ENCODE measurements at places on chromosomes 5 and 9.

DNA sequence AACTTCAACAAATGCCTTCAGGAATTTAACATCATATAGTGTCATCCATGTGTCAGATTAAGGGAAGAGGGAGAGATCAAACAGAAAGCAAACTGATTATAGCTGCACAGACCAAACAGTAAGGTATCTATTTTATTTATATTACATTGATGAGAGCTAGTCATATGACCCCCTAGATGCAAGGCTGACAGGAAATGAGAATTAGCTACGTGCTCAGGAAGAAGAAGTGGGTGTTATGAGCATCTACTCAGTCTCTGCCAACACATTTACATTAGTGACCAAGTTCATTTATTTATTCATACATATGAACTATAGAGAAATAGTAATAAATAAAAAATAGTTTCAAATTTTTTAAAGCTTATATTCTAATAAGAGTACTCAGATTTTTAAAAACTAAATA is 787.3 kb downstream of the KCTD16 start:
- DNase-seq = no peak

DNA sequence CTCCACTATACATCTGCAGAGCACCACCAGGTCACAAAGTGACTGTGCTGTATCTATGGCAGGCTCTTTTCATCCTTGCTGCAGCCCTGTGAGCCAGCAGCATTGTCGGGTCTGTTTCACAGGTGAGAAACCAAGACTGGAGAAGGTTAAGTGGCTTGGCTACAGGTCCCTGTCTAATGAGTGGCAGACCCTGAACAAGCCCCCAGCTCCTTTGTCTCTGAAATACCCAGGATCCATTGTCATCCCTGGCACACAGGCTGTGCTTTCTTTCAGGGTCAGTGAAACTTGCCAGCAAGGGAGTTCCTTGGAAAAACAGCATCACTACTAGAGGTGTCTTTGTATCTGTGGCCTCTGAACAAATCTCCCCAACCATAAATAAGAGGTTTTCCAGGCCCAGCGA is 27.6 kb upstream of the CXCL14 start:
- no peak for DNase-seq

GRCh38 chr5:77776554-77777206 is 541 bp upstream of the TBCA start:
- DNase-seq = no peak

GRCh38 chr9:73327149-73327548 is 175.5 kb downstream of the ANXA1 start:
- no peak for DNase-seq

DNA sequence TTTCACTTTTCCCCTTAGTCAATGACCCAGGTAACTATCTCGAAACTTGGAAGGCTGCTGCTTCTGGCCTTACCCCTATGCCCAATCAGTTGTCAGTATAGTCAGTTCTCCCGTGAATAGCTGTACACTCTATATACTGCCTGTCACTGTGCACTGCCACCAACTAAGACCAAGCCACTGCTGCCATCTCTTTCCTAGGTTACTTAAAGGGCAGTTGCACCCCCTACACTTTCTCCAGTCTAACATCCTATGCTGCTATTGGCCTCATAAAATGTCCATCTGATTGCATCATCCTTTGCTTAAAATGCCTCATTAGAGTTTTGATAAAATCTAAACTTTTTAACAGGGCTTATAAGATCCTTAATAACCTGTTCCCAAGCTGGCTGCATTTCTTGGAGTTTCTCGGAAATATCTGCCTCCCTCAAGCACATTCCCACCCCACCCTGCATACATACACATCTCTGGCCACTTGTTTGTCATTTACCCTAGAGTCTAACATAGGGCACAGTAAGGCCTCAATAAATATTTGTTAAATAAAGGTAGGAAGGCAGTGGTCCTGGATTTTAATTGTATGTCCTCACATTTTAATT is 32.8 kb upstream of the TNFAIP8 start:
- no peak for DNase-seq

- DNase-seq = no peak
Observed at GRCh38 chr9:81361296-81361695, 328.1 kb downstream of the TLE1 start.

- DNase-seq = no peak
Observed at GRCh38 chr9:8680157-8680556, 880.6 kb upstream of the DMAC1 start.

DNA sequence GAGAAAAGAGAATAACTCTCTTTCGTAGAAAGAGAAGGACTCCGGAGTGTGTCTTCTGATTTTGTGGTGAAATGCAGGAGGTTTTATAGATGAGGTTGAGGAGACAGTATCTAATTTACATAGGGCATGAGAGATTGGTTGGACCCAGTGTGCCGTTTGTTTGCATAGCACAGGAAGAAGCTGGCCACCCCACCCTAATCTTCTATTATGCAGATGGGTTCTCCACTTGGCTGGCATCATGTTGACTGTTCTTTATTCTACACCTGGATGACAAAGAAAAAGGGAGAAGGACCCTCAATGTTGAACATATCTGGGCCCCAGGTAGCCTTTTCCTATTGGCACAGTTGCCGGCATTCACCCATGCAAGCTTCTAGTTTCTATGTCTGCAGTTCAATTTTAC is 23.2 kb upstream of the MINAR2 start:
- DNase-seq = no peak

- DNase-seq = no peak
Observed at GRCh38 chr9:22343218-22343611, 103.4 kb upstream of the DMRTA1 start.

DNA sequence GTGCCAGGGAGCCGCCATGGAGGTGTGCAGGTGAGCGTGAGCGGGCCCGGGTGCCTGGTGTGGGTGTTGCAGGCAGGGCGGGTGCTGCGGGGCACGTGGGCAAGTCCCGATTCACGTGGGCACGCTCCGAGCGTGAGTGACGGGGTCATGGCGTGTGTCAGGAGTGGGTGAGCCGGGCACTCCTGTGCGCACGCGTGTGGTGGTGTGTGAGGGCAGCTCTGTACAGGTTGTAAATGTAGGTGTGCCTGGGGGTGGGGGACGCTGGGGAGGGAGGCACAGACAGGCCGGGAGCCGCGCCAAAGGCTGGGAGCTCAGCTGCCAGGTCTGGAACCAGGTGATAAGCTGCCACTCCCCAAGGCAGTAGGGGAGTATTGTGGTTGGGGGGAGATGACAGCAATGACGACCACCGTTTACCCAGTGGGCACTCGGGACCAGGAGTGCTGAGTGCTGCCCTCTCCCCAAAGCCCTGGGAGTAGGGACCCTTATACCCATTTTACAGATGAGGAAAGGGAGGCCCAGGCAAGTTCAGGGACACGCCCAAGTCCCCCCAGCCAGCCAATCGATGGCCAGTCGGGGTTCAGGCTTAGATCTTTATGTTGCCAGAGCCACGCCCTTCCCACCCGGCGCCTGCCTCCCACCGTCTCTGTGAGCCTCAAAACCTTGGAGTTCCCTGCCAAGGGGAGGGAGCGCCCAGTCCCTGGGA is 9.6 kb downstream of the NCS1 start:
- no peak for DNase-seq

GRCh38 chr9:34929506-34930102 is 28.5 kb upstream of the PHF24 start:
- DNase-seq = peak; percentile 22

- DNase-seq = no peak
Observed at GRCh38 chr5:90902651-90903386, 344.2 kb downstream of the ADGRV1 start.

DNA sequence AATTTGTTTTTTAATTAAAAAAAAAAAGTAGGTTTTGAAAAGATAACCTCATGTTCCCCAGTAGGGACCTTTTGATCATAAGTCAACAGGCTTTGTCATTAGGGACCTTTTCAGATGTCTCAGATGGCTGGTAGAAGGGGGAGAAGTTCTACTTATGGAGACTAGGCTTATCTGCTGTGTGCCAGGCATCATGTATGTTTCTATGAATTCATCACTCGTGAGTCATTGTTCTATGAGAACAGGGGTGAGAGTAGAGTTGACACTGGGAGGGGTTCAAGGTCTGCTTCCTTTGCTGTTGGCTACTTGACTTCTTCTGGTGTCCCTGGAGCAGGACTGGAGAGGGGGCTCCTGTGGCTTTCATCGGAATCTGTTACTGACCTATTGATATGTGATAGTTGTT is 138.8 kb downstream of the KDM4C start:
- peak; percentile 56 for DNase-seq

DNA sequence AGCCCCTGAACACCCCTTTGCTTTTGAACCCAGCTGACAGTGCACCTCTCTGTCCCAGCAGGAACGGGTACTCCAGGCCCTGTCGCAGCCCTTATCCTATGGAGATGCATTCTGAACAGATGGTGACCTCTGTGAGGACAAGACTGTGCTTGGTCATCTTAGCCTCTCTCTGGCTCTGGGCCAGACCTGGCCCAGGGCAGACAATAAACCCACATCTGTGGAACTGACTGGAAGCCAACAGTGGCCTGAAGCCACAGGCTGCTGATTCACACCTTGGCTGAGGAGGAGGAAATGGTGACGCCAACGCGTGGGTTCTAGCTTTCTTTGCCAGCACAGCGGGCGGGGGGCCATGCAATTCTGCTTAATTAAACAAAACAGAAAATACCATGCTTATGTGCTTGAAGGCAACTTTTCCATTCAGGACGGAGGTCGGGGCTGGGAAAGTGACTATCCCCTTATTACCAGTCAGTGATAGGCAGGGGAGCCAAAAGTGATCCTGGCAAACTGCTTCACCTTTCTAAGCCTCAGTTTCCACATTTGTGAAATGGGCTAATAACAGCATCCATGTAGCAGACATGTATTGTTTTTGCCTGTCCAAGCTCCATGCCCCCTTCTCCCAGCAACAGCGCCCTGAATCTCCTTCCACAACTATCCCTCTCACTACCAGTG is 10.8 kb downstream of the SH3PXD2B start:
- peak; percentile 100 for DNase-seq

GRCh38 chr9:128455849-128456612 is at the start of gene ODF2:
TSS of gene ODF2 (plus strand) at chr9:128456006. CDS start at chr9:128456092, 86 bp downstream.
- peak; percentile 91 for DNase-seq

DNA sequence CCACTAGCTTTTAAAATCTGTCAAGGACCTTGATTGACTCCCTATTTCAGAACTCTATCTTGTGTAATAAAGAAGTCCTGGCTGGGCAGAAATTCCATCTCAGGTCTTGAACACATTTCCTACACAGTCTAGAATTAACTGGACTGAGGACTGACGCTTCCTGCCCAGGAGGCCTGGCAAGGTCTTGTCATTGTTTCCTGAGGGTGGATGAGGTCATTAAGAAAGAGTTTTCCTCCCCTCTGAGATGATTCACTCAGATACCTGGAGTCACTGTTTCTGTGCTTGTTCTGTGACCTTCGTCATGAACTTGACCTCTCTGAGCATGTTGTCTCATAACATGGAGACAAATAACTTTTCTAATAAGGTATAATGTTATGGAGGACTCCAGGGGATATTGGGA is 10.0 kb downstream of the MTAP start:
- DNase-seq = peak; percentile 63

GRCh38 chr9:93051680-93052089 is 6.8 kb upstream of the SUSD3 start:
- DNase-seq = peak; percentile 28

GRCh38 chr9:257957-258356 is 43.3 kb downstream of the DOCK8 start:
- DNase-seq = no peak

DNA sequence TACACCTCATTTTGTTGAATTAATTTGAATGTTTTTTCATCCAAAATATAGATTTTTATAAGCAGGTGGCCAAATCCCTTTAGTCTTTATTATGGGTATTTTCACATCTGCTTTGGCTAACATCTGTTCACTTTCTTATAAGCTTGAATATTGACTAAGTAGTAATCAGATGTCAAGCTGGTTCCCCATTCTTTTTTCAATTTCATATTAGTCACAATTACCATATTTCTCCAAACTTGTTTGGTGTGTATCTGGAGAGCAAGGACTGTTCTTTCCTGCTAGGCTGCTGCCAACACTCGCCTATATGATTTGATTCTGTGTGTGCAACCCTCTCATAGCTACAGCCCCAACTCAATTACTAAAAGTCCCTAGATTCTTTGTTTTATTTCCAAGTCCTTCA is 608.5 kb downstream of the PSAT1 start:
- DNase-seq = no peak

DNA sequence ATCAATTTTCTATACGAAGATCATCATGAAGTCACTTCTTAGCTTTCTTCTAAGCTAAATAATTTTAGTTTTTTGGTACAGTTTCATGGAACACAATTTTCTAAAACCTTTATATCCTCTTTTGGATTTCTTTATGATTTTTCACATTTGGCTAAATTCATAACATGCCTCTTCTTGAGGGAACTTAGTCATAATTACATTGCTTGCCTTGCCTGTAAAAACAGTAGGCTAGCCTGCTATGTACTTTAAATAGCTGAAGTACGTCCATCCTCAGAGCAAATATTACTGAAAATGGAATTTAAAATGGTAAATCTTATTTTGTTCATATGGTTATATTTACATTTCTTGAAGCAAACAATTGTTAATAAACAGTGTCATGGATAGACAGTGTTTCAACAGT is 225.0 kb downstream of the VPS13A start:
- peak; percentile 49 for DNase-seq

- DNase-seq = peak; percentile 81
Observed at GRCh38 chr5:157366741-157367674, 93.0 kb upstream of the NIPAL4 start.

- no peak for DNase-seq
Observed at GRCh38 chr9:91296354-91296753, 65.4 kb downstream of the AUH start.

- no peak for DNase-seq
Observed at GRCh38 chr5:74196233-74196632, 444.3 kb downstream of the ENC1 start.

- DNase-seq = peak; percentile 55
Observed at GRCh38 chr9:106875529-106875928, 12.6 kb downstream of the ZNF462 start.

DNA sequence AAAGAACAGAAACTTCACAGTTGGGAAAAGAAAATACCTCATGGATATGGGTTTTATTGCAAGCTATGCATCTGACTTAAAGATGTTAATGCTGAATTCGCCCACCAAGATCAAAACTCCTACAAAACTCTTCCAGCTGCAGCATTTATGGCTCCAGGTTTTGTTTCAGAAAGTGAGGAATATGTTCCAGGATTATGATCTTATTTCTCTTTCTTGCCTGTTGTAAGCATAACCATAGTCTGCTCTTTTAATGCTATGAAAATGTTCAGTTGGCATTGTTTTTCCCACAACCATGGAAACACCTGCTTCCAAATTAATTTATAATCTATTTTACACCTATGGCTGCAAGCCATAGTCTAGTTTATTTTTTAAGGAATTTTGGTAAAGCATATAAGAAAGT is 34.9 kb upstream of the FST start:
- DNase-seq = no peak

Data from fibroblast of mammary gland (primary cell).